ENCODE measurements at places on chromosomes 7 and 10.

- no peak for DNase-seq
These were observed 136.6 kb downstream of the ARHGAP22 start for GRCh38 chr10:48468130-48468790.

GRCh38 chr7:4409946-4410345 lies 272.1 kb upstream of the FOXK1 start:
- no peak for DNase-seq

- DNase-seq: no peak
These were observed 949 bp upstream of the CLIP2 start for GRCh38 chr7:74288034-74288881.

GRCh38 chr7:147912291-147912690 lies 678.3 kb upstream of the C7orf33 start:
- DNase-seq: no peak

- no peak for DNase-seq
These were observed 60.8 kb downstream of the RHOBTB1 start for GRCh38 chr10:60883187-60883586.

DNA sequence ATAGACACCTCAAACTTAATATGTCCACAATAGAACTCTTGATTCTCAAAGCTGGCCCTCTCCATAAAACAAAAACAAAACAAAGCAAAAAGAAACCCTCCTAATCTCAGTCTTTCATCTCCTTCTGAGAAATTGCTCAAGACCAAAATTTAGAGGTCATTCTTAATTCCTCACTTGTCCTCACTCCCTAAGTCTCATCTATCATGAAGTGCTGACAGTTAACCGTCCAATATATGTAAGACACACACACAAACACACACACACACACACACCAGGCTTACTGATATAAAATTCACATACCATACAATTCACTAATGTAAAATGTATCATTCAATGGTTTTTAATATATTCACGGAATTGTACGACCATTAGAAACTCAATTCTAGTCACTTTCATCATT lies 17.0 kb upstream of the SVIL start:
- DNase-seq: no peak

GRCh38 chr10:92573798-92574547 lies at the start of gene IDE:
TSS of gene IDE (minus strand) at chr10:92574093. CDS start at chr10:92574019, 74 bp downstream.
- DNase-seq: peak; percentile 82

- DNase-seq: no peak
These were observed 95.8 kb upstream of the PODXL start for GRCh38 chr7:131652194-131652593.

DNA sequence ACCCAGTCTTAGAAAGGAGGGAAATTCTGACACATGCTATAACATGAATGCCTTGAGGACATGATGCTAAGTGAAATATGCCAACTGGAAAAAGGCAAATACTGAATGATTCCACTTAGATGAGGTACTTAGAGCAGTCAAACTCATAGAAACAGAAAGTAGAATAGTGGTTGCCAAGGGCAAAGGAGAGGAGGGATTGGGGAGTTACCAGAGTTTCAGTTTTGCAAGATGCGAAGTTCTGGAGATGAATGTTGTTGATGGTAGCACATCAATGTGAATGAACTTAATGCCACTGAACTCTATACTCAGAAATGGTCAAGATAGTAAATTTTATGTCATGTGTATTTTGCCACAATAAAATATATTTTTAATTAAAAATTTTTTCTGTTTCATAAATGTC lies 38.9 kb downstream of the DRGX start:
- DNase-seq: no peak

DNA sequence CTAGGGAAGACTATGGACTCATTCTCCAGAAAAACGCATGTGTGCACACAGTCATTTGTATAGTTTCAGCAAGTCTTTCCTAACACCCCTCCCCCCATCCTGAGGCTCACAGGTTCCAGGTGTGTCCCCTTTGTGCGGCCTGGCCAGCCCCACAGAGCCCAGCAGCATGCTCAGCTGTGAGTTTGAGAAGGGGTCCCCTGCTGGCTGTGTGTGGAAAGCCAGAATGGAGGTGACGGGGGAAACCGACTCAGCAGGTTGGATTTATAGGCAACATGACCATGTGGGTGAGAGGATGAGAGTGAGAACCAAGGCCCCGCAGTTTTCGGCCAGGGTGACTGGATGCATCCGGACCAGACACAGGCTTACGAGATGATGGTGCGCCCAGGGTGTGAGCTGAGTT lies 9.9 kb downstream of the PTPRE start:
- DNase-seq: no peak

DNA sequence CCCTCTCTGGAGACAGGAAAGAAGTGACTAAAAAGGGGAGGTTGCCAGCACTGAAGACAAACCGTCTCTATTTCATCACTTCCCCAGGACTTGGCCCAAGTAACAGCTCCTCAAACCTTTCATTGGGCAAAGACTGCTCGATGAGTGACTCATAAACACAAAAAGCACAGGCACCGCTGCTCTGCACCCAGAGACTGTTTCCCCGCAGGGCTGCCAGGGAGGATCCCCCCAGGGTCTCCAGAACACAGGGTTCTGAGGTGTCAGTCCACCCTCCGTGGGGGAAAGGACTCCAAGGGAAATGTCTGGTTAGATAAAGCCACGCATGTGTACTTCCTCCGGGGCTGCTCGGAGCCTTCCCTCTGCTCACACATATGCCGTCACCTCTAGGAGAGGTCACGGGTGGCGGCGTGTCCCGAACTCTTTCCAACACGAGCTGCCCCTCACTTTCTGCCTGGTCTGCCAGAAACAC lies 59.9 kb downstream of the INSIG1 start:
- DNase-seq: no peak

GRCh38 chr7:142463401-142463850 lies 205.6 kb upstream of the PRSS58 start:
- DNase-seq: no peak

DNA sequence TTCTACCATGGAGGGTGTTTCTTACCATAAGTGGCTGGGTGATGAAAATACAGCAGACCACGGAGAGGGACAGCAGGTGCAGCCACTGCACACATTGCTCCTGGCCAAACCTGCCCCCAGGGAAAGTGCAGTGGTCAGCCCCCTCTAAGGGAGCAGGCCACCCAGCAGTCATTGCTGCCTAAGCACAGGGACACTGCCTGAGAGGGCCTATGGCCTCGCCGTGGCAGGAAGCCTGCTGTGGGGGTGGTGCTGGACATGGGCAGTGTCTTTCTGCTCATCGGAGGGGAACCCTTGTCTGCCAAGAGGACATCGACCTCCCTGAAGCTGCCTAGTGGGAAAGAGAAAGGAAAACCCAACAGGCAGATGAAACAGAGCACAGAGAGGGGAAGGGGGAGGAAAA lies 118.3 kb downstream of the PKD1L1 start:
- DNase-seq: no peak

GRCh38 chr7:156659961-156660360 lies 19.4 kb downstream of the RNF32 start:
- DNase-seq: no peak

DNA sequence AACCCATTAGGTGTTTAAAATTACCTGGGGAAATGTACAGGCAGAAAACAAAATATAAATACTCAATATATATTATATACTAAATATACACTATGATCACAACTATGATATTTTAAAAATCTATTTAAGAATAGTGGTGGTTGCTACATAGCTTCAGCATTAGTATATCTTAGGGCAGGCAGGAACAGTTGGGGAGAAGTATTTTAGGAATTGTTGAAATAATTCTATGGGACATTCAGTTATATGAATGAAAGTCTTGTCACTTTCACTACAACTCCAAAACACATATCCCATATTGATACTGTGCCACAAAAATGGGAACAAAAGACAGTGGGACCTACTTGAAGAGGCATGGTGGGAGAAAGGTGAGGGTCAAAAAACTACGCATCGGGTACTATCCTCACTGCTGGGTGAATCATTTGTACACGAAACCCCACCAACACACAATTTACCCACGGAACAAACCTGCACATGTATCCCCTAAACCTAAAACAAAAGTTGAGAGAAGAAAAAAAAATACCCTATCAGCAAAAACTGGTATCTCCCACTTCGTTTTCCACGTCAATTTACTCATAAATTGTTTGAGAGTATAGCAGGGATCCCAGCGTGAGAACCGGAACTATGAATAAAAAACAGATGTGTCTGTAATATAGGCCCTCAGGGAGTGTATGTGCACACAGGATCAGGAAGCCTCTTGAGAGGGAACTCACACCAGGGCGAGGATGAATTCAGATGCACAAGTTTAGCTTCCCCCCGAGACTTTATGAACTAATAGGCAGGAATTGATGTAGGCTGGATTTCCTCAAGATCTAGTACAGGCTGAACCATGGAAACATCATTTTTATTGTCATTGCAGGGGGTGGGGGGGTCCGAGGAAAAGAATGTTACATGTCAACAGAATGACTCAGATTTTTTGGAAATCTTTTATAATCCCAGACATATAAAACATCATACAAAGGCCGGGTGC lies 16.2 kb downstream of the SLC16A12 start:
- no peak for DNase-seq

DNA sequence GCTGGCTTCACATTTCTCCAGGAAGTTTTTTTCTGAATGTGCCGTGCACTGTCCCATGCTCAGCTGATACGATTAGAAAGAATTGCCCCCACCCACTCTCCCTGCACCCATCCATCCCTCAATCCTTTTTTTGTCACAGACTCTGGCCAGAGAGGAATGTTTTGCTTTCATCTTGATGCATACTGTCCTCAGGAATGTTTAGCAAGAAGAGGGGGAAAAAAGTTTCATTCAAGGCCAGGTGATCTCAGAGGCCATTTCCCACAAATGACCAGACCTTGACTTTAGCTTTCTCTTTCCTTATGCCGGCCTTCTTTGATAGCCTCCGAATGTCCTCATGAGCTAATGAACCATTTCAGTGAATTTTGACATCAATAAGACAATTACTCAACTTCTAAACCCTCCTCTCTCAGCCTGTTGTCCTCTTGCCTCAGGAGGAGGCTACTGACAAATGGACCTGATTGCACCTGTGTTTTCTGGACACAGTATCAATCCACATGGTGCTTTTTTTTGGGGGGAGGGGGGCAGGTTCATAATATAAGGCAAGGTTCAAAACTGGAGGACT lies 105.0 kb upstream of the KLF6 start:
- no peak for DNase-seq

DNA sequence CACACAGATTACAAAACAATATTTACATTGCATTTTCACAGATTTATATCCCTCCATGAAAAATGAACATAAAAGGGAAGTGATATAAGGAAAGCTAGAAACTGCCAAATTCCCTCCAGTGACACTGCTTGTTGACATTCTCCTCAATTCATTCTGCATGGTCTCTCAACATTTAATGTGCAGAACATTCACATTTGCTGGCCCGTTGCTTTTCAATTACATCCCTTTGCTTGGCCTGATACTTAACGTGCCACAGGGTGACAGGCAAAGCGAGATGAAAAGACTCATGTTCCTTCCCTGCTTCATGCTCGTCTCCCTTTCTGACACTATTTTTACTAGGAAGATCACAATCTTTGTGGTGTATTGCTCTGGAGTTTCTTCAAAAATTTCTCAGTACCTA lies 1019.7 kb upstream of the LRRN3 start:
- DNase-seq: no peak

DNA sequence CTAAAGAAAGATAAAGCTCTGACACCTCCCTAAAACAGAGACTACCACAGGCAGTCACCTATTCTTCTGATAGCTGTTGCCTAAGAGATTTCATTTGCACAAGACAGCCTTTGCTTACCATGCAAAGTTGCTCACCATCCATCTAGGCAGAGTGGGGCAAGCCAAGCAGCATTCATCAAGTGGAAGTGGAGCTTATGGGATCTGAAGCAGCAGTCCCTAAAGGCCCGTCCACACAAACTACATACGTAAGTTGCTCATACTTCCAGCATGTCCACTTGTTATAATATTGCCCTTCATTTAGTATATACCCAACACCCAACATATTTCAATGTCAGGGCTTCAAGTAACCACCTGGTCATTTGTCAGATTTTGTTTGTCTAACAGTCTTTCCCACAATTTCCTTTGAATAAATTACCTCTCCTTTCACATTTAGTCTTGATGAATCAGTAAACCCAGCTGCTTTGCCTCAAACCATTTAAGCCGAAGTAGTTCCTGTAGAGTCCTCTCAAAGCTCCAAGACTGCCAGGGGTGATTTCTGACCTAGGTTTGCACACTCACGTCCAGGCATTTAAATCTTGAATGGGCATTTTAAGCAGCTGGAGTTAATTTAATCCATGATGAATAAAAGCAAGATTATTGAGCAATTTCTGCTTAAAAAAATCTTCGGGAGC lies 67.9 kb downstream of the ATAD1 start:
- DNase-seq: no peak

DNA sequence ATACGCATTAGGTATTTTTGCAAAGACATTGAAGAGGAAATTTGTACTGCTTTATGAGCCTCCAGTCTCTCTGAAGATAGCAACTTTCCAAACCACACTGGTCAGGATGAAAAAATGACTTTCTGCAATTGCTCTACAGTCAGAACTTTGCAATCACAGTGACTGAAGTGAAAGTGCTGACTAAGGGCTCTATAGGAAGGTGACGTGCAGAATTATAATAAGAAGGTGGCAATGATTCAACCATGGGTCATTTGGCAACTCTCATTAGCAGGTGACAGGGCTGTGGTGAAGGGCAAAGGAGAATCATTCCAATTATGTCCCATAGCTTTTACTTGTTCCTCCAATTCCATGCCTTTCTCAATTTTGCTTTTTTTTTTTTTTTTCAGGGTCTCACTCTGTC lies 311.0 kb downstream of the ANKRD30A start:
- no peak for DNase-seq

DNA sequence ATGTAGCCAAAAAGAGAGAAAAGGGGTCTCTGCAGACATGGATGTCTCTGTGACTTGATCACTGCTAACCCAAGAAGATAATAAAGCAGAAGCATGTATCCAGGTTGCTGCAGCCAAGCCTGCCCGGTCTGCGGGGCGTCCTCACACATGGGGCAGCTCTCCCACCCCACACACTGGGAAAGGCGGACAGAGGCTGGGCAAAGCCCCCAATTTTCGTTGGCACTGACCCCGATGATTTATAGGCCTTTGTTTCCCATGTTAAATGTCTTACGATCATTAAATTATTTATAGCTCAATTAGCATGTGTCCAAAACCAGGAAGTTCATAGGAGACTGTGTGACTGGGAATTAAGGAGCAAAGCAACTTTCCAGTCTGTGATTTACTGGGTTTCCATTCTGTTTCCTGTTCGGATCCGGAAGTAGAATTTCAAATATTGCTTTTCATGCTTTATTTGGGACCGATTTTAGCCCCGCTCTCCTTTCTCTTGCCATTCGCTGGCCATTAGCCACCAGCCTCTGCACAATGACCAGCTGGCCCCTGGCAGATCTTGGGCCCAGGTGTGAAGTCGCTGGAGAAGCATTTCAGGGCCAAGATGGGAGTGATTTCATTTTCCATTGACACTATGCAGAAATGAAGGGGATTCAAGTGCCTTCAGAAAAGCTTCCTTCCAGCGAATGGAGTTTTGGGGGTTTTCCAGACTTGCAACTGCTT lies 91.6 kb downstream of the EGFR start:
- DNase-seq: no peak

Data from left renal pelvis (tissue), 4 donors.